ENCODE measurements at places on chromosomes 11 and 22.
A peak's percentile ranks its signal among the peaks of the same experiment; 100 is the strongest.

DNA sequence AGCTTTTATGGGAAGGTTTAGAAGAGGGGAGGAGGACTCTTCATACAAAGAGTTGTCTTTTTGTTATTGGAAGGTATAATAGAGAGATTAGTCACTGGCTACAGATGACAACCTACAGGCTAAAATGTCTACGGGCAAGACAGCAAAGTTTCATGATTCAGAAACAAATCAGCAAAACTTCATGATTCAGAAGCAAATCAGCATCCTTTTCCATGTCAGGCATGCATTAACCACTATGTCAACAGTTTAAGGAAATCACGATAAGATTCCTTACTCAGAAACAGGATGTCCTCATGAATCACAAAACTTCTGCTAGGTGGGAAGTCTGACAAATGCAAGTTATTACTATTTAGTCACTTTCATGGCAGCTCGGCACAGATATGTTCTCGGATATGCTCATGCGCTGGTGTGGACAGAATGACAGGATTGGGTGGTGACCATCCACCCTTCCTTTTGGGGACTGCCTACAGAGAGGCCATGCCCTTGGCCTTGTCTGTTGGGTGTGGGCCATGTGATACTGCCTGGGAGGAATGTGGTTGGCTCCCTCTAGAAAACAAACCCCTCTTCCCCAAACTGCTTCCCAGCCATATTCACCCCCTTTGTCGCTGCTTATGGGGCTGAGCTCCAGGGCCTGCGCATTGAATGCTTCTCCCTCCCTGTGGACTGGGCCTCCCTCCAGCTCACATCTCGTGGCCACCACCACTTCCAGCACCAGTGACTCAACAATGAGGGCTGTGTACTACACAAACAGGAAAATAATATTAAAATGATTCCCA is 10.1 kb downstream of the C11orf91 start:
- DNase-seq: peak; percentile 46

- DNase-seq: no peak
Measured at GRCh38 chr11:38384568-38384967, 1786.5 kb upstream of the RAG2 start.

DNA sequence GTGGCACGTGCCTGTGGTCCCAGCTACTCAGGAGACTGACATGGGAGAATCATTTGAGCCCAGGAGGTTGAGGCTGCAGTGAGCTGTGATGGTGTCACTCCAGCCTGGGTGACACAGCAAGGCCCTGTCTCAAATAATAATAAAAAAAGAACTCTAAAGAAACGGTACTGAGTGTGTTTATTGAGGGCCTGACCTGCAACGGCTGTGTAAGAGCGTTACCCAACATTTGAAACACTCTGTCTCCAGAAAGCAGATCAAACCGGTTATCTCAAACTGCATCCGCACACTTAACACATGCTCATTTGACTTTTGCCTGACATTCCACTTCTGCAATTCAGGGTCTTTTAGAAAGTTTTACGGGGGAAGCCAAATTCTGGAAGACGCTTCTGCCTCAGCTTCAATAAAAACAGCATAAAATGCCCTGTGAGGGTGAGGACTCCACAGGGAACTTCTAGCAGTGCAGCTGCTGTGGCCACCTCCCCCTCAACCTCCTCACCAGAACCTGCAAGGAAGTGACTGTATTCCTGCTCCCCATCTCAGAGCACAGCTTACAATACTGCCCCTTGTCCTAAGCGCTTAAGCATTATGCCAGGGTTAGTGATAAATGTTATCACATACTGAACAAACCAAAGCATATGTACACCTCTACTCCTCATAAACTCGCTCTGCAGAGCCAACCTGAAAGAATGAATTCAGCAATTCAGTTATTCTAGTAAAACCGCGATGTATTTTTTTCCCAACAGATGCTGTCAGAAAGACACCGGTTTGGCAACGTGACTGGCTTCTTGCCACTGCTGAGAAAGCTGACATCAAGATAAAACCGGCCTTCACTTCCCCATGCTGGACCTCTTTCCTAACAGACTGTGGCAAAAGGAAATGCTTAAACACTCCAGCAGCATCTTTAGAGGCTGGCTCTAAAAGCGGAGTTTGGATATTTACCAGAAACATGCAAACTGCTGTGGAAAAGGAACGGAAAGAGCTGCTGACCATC is 52.2 kb downstream of the PRDM10 start:
- no peak for DNase-seq

- no peak for DNase-seq
Measured at GRCh38 chr11:36333468-36333867, 37.4 kb downstream of the PRR5L start.
